Thoracic aorta endothelial cell (primary cell): ENCODE measurements at places on chromosomes 13 and 19. TPM values are rescaled to one million over a fixed set of nuclear protein-coding genes. Genes with fewer than 3 reads are reported as not detected.

GRK1 gene
- total RNA-seq = under 0.01 TPM in 1 of 2 replicates, not detected in the other

ZNF709 gene
- 2.8 and 2.9 TPM in 2 replicates for total RNA-seq

CYP2A6 gene
- not detected in 2 replicates for total RNA-seq

TEX26 gene
- total RNA-seq = not detected in 2 replicates

SYT3 gene
- 0.13 TPM in 1 of 2 replicates, not detected in the other for total RNA-seq

FBXL3 gene
- 70.3 and 70.9 TPM in 2 replicates for total RNA-seq

ZNF541 gene
- 0.14 TPM in 1 of 2 replicates, not detected in the other for total RNA-seq

ZGLP1 gene
- total RNA-seq = 0.27 and 0.79 TPM in 2 replicates

KLK11 gene
- total RNA-seq = not detected in 2 replicates

PLPPR3 gene
- 0.07 and 0.40 TPM in 2 replicates for total RNA-seq

ZNF837 gene
- total RNA-seq = 0.57 and 1.2 TPM in 2 replicates

ZNF653 gene
- total RNA-seq = 3.9 and 4.0 TPM in 2 replicates

SLC7A10 gene
- not detected in 2 replicates for total RNA-seq

F2RL3 gene
- total RNA-seq = 2.4 and 2.7 TPM in 2 replicates

VSTM1 gene
- not detected in 2 replicates for total RNA-seq

TTC9B gene
- total RNA-seq = not detected in 2 replicates
